ENCODE measurements at places on chromosomes 3 and 15.

GRCh38 chr15:101451266-101451799, 38.2 kb downstream of the PCSK6 start:
- peak; percentile 38 for DNase-seq

GRCh38 chr3:52092271-52092660, 35.9 kb upstream of the DUSP7 start:
- no peak for DNase-seq

GRCh38 chr3:169694117-169694516, 30.6 kb upstream of the MECOM start:
- no peak for DNase-seq

DNA sequence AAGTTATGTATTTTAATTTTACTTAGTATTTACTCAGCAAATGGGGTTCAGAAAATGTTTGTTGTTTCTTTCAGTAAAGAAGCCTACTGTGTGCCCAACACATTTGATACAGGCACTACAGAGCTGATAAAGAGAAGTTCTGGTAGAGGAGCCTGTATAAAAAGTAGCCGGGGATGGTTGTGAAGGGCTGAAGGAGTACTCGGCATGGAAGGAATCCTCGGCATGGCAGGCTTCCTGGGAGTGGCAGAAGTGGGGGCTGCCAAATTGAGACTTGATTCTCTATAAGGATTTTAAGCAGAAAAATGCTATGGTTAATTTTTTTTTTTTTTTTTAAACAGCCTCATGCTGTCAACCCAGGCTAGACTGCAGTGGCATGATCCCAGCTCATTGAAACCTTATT, 9.3 kb downstream of the ARL13B start:
- no peak for DNase-seq

GRCh38 chr15:56812221-56812620, 78.9 kb upstream of the ZNF280D start:
- no peak for DNase-seq

- no peak for DNase-seq
These were observed 21.4 kb downstream of the OXSR1 start for GRCh38 chr3:38186781-38187180.

GRCh38 chr3:77081240-77081661, 41.4 kb downstream of the ROBO2 start:
- no peak for DNase-seq

- no peak for DNase-seq
These were observed 32.1 kb downstream of the DNASE1L3 start for GRCh38 chr3:58178528-58179234.

- DNase-seq: no peak
These were observed 707.0 kb downstream of the ROBO2 start for GRCh38 chr3:77746892-77747291.

GRCh38 chr15:92062505-92062904, 209.0 kb downstream of the SLCO3A1 start:
- DNase-seq: peak; percentile 47

DNA sequence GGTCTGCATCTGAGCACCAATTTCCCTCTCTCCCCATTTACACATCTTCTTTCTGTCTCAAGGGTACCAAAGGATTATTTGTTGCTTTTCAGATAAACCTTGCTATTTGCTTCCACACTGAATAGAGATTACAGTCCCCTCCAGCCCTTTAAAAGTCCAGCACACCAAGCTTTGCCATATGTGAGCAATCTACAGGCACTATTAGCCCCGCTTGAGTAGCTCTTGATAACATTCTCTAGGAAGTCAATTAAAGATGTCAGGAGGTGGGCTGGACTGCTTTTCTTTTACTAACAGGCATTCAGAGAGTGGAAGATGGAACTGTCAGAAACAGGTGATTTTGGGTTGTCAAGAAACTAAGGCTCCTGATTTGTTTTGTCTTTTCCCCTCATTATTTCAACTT, 417.0 kb downstream of the ROBO2 start:
- no peak for DNase-seq

DNA sequence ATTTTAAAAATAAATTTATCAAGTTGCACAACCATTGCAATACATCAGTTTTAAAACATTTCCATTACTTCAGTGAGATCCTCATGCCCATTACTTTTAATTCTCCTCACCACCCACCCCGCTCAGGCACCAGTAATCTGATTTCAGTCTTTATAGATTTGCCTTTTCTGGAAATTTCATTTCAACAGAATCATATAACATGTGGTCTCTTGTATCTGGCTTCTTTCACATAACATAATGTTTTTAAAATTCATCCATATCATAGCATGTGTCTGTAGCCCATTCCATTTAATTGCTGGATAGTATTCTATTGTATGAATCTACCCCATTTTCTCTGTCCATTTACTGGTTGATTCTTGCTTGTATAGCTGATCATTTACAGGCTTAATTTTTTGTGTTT, 110.3 kb upstream of the TMEM108 start:
- no peak for DNase-seq

- DNase-seq: peak; percentile 75
These were observed 3.0 kb downstream of the MYL3 start for GRCh38 chr3:46860017-46860809.

DNA sequence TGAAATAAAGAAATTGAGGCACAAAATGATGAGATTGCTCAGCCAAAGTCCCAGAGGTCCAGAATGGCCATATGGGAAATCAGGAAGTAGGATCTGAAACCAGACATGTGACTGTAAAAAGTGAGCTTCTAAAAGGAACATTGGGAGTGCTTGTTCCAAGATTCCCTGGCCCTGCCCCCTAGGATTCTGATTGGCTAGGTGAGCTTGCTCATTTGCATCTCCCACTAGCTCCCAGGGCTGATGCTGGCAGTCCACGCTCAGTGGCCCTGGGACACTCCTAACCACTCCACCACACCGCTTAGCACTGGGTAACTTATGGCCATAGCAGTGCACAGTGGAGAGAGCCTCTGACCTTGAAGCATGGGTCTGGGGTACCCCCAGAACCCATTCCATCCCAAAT, 326.7 kb downstream of the NTRK3 start:
- DNase-seq: peak; percentile 55

- no peak for DNase-seq
These were observed 309.8 kb upstream of the MANF start for GRCh38 chr3:51075221-51075775.

DNA sequence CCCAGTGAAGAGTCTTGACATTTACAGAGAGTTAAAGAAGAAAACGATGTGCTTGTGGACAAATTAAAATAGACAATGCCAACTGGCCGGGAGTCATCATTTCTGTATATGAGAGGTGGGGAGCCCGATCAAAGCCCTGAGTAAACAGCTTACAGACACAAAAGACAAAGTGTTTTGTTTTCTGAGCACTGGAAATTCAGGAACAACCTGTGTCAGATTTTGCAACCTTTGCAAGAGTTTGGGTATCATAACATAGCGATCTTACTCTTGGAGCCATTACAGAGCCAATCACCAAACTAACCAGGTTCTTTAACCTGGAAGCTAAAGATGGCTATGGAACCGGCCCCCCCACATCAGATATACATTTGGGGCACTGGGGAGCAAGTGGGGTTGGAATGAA, 101.9 kb upstream of the LRIG1 start:
- no peak for DNase-seq

DNA sequence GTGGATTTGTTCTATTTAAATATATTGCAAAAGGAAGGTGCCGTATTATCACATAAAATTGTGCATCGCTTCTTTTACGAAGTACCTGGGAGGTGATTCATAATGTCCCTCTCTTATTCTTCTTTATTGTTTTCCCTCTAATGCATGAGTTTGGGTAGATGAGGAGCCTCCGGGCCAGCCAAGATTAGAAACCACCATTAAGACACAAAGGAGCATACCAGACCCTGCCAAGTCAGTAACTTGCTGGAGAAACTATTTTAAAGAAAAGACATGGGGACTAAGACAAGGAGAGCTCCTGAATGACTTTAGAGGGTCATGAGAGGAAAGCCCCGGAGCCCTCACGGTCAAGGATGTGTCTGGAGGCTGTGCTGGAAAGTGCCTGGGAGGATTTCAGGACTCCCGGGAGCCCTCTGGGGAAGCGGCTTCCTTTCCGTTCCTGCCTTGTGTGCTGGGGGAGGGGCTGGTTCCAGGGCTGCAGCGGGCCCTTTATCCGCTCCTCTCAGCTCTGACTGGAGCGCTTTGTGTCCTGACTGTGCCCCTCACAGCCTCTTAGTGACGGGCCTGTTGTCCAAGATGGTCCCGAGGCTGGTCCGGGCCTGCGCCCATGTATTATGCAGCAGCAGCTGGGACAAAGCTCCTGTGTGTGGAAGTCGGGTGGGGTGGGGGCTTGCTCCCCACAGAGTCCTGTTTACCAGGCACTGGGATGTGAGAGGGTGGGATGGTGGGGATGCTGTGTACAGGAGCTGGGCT, 35.7 kb downstream of the CORO2B start:
- peak; percentile 88 for DNase-seq

DNA sequence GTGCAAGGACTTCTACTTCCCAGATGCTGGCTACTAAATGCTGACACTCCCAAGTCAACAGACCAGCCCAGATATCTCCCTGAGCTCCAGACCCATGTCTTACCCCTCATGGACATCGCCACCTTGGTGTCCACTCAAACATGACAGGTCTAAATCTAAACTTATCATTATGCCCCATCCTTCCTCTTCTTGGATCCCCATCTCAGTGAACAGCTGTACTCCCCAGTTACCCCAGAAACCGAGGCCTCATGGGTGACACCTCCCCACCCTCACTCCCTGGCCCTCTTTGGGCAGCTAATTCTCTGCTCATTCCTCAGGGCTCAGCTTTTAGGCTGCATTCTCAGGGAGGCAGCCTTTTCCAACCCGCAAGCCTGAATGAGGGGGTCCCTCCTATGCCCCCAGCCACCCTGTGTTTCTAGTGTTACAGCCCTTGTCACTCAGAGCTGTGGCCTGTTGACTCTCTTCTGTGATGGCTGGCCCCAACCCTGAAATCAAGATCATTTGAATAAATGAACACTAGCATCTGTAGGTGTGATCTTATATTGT, 5.4 kb downstream of the EHD4 start:
- DNase-seq: peak; percentile 36

- DNase-seq: peak; percentile 87
These were observed 599.0 kb downstream of the MAGI1 start for GRCh38 chr3:65439641-65440284.

DNA sequence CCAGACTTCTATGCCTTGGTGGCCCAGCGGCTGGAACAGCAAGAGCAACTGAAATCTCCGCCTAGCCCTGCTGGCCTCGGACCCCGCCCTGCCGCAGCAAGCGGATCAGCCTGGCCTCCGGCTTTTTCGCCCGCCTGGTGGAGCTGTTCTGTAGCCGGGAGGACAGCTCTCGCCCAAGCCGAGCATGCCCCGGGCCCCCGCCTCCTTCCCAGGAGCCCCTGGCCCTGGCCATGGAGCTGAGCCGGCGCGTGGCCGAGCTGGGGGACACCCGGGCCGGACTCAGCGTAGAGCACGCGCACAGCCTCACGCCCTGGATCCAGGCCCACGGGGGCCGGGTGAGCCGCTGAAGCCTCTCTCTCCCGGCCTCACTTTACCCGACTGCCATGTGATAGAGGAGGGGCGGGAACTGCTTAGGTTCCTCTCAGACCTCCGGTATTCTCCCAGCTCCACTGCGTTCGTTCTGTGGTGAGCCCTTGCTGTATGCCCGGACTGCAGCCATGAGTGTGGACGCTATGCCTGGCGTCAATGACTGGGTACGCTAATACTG, 24.1 kb upstream of the MRPL3 start:
- DNase-seq: peak; percentile 97

DNA sequence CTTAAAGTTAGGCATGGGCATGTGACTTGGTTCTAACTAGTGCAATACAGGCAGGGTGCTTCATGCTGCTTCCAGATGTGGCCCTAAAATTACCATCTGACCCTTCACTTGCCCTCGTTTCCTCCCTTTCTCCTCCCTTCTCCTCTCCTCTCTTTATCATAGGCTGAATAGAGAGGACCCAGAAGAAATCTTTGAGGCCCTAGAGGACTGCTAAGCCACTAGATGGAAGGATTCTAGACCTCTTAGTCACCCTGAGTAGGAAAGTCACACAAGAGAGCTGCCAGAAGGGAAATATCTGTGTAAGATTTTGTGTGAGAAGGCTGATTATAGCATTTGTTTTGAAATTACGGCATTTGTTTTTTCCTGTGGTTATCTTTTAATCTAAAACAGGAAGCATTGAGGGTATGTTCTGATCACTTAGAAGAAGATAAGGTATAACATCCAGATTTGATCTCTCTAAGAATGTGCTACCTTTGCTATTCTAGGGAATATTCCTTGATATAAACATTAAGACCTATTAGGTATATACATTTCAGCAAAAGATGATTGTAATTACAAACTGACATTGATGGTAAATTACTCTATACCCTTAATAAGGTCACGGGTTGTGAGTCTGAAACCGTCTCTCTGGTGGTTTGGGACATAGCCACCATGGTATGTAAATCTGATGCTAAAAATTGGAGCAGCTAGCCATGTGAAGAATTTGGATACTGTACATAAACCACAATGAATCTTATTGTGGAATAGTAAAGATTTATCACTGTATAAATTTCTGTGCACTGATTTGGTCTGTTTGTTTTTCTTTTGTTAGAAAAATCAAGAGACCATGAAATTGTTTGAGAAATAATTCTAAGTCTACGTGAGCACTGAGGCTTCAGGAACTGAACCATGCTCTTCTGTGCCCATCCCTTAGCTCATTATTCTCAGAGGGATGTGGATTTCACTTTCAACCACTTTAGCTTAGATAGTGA, 84.1 kb downstream of the TP63 start:
- no peak for DNase-seq

DNA sequence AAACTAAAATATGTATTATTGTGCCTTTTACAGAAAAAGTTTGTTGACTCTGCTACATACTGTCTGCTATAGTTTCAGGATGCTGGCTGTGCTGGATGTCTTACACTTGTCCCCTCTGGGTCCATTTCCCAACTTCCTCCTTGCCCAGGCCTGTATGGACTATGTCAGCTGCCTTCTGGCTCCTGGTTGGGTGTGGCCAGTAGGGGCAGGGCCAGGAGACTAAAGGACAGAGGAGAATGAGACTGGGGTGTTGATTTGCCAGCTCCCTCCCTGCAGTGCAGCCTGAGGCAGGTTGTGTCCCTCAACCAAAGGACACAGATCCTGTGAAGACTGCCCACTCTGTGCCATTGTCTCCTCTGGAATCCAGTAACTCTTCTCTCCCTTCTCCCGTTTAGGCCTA, 90.6 kb upstream of the UBE2E2 start:
- peak; percentile 69 for DNase-seq

GRCh38 chr3:57793737-57794187, 37.7 kb downstream of the SLMAP start:
- no peak for DNase-seq

DNA sequence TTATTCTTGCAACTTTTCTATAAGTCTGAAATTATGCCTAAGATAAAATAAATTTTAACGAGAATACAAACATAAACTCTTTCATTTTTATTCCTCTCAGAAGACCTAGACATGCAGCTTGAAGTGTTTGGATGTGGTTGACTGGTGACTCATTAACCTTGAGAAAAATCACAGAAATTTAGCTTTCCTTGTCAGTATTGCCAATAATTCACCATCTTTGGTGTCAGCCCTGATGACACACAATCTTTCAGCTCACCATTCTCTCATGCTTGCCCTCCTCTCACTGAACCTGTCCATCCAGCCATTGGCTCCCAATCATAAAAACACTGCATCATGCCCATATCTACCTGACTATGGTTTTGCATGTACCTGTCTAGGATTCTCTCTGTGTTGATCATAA, 22.6 kb upstream of the TNFAIP8L3 start:
- DNase-seq: no peak

GRCh38 chr3:161163297-161163696, 57.8 kb upstream of the NMD3 start:
- no peak for DNase-seq

Measured in endodermal cell (in vitro differentiated cells).